ENCODE measurements at places on chromosomes 5 and 9.

- no peak for DNase-seq
These were observed 337.4 kb downstream of the GLIS3 start for GRCh38 chr9:3962496-3962895.

DNA sequence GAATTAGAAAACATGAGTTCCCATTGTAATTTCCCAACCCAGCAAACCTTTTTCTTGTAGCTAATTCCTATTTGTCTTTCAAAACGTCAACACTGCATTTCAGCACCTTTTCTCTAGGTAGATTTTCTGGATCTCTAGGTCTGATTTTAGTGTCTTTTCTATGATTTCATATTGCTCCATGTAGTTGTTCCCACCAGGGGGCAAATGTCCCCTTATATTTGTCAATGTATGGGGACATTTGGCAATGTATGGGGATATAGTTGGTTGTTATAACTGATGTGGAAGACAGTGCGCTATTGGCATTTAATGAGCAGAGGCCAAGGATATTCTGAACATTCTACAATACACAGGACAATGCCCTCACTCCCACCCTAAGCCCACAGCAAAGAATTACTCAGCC, 273.9 kb upstream of the ADRA1B start:
- no peak for DNase-seq

DNA sequence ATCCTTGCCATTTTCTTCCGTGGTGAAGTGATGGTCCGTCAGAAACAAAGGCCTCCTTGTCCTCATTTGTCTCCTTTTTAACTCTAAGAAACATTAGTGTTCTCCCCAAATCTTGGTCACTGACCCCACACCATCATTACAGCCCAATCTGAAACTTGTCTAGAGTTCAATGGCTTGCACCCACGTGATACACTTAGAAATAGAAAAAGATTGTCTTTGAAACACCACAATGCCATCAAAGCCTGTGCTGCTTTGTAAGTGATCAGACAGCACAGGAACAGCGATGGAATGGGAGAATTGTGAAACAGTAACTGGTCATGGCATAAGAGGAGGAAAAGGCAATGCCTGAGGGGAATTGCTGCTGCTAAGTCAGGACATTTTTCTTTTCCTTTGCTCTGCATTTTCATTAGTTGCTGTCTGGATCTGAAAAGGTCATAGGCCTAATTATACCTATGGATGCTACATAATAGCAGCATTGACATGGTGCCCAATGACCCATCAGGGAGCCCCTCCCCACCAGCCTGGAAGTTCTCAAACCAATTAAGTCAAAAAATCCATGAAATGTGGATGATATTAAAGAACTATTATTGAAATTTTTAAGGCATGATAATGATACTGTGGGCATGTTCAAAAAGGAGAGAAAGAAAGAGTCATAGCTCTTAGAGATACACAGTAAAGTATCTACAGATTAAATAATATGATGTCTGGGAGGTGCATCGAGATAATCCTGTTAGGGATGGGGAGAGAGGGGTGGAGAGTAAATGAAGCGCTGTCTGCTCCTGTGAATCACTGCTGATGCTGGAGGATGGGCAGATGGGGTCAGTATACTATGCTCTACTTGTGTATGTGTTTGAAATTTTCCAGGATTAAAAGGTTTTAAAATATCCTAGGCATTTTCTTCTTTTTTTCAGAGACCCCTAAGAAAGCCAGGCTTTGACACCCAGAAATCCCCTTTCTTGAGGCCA, 83.6 kb downstream of the ENC1 start:
- DNase-seq = no peak

- DNase-seq = no peak
These were observed 153.9 kb upstream of the IER5L start for GRCh38 chr9:129331772-129332500.

GRCh38 chr5:61100437-61100836, 61.8 kb downstream of the SMIM15 start:
- no peak for DNase-seq

DNA sequence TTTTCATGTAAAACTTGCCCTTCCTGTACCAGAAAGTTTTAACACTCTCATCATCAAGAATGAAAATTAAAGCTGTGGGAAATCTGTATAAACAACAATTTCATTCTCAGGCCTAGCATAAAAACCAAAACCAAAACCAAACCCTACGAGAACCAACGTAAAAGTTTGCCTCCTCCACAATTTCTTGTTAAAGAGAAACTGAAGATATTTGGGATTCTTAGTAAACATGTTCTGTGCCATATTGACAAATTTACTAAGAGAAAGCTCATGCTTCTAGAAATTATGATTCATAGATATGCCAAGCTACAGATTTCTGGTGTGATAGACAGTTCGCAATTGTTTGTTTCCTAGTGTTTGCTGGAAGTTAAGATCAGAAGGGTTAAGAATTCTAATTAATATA, 801.0 kb upstream of the NUDT12 start:
- DNase-seq = no peak

DNA sequence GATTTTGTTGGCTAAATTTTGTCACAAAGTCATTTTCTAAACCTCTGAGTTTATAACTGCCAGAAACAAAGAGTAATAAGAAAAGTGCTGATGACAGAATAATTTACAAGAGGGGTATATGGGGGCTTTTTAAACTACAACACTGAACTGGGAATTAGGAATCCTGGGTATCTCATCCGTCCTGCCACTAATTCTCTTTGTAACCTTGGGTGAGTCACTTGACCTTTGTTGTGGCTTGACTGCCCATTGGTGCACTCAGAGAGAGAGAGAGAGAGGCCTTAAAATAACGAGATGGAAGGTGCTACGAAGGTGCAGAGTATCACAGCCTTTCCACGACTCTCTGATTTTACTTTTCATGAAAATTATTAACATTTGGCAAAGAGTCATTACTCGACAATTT, 130.3 kb upstream of the CNTLN start:
- no peak for DNase-seq

DNA sequence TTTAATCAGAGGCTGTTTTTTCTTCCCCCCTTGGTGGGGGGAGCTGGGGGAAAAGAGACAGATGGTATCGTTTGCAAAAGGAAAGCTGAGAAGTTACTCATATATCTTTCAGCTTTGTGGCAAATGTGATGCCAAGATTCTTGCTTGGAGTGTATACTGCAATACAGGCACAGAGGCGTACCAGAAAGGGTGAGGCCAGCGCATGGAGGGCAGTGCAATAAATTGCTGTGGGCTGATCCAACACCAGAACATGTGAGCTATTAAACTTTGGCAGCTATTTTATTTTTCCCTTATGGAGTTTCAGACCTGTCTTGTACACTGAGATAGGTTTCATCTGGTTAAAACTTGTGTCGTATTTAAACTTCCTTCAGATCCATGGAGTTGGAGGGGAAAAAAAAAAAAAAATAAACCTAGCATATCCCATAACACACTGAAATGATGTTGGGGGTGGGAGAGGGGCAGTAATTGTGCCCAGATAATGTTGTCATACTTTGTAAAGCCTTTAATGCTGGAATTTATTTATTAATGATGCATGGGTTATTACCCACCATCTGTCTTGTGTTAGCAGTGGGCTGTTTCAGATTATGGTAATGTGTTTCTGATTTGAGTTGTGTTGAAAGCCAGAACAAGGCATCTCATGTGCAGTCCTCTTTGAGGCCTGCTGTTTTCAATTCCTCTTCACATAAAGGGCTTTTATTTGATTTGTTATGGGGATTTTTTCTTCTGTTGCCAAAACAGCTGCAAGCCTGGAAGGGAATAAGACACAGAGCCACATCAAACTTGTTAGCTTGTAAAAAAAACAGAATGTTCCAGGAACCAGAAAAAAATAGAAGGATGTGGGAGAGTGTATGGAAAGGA, 891.3 kb downstream of the TLE1 start:
- no peak for DNase-seq

GRCh38 chr5:178602752-178603151, 12.6 kb upstream of the COL23A1 start:
- no peak for DNase-seq

DNA sequence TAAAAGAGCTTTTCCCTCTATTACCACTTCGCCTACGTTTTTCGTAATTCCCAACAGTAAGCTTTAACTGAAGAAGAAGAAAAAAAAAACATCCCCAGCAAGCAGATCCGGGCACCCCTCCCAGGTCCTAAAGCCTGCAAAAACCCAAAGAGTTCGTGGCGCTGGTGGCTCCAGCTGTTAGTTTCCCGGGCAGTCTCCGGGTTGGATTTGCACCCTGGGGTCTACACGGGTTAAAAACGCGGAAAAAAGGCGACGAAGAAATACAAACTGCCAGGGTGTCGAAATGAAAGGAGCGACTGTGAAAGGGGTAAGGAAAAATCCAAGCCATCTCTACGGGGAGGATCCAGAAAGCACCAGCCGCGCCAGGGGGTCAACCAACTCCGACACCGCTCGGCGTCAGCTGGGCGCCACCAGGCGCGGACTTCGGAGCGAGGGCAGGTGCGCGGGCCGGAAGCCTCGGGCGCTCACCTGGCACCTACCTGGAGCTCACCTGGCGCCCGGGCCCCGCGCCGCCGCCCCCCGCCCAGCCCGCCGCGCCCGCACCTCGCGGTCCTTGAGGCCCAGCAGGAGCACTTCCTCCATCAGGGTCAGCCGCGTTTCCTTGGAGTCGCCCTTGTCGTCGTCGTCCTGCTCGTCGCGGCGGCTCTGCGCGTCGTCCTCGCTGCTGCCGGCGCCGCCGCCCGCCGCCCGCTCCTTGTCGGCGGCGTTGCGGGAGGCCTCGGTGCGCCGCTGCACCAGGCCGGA, 680 bp downstream of the GOLPH3 start:
- DNase-seq = peak; percentile 65

DNA sequence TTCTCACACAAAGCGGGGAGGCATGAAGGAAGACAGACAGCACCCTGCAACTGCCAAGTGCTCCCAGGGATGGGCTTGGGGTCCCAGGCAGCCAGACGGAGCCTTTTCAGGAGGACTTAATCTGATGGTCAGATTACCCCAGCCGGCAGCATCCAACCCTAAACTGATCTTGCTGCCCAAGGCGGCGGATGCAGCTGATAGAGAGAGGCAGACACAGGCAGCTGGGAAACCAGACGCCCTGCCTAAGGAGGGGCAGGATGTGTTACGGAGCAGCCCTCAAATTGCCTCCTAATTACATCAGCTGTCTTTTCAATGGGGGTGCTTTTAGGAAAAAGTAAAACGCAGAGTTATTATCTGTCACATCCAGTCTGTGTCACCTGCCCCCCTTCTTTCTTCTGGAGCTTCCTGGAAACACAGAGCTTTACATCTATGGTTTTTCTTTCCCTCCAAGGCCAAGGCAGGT, 190.9 kb upstream of the PANK3 start:
- DNase-seq = no peak

DNA sequence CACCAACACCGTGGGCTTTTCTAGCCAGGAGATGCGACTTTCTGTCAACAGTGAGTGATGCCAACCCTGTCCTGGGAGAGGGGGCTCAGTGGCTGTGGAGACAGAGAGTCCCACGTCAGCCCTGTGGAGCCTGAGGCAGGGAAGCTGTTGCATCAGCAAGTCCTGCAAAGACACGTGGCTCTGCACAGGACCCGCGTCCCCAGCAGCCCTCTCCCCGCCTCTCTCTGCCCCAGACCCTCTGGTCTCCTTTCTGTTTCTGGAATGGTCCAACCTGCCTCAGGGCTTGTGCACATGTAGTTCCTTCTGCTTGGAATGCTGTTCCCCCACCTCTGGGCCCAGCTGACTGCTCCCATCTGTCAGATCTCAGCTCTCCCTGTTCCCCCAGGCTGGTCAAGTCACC, 60.4 kb downstream of the HMCN2 start:
- DNase-seq = no peak

GRCh38 chr5:179621551-179622214, 1.8 kb downstream of the HNRNPH1 start:
- DNase-seq = no peak

DNA sequence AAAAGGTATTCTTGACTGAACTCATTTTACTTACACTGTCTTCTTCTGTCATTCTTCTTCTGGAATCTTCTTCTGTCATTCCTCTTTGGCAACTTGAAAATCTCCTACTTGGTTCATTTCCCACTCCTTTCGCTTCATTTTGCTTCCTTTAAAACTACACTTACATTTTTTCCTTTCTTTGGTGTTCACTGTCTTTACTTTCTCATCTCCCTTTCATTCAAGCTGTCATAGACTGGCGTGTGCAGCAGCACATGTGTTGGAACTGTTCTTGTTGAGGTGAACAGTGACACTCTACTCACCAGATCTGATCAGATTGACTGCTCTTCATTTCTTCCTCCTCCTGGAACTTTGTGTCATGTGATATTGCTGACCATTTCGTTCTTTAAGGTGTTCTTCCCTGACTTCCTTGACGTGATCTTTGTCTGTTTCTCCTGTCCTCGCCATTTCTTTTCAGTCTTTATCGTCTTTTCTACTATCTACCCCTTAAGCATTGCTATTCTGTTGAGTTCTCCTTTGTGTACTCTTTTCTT, 6.4 kb downstream of the DNAJC25 start:
- no peak for DNase-seq

DNA sequence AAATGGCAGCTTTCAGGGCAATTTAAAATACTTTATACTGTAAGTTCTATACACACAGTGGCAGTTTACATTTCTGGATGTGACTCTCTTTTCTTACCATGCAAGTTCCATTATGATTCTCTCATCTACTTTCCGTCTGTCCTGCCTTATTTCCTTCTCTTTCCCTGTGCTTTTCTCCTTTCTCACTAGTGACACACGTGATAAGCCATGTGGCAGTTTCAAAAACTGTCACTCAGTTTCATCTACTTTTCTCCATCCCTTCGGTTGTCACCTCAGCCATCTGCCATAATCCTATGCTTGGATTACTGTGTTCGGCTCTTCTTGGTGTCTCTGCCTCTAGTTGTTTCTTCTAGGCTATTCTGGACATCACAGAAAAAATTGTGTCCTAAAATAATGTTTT, 46.8 kb upstream of the ATG10 start:
- no peak for DNase-seq

- no peak for DNase-seq
These were observed 11.5 kb upstream of the PRRX2 start for GRCh38 chr9:129653823-129654553.

- no peak for DNase-seq
These were observed 28.5 kb downstream of the ANKDD1B start for GRCh38 chr5:75639535-75640311.

DNA sequence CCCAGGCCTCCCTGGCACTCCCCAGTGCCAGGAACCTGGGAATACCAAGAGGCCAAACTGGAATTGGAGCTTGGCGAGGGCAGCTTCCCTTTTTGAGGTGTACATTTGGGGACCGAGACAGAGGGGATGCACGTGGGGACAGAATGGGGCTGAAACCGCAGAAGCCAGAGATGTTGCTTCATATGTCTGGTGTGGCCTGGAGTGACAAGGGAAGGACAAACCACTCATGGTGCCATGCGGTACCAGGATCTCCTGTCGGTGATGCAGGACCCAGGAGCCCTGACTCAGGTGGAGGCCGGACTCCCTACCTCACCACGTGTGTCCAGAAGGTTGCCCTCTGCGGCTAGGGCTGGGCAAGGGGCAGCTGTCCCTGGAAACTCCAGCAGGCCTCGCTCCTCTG, 4.0 kb upstream of the CSF2 start:
- DNase-seq = no peak

- DNase-seq = no peak
These were observed 582.2 kb downstream of the CETN3 start for GRCh38 chr5:89827359-89827758.
